Activated CD4-positive, alpha-beta T cell treated with anti-CD3 and anti-CD28 coated beads, Interleukin-2, amount 10 ng/mL, durations not matched to agents 24 days and 14 days (primary cell): ENCODE measurements at places on chromosomes 4 and X. TPM values are rescaled to one million over a fixed set of nuclear protein-coding genes. Genes with fewer than 3 reads are reported as not detected.

- DNase-seq = no peak
Observed at GRCh38 chr4:73589261-73589847, 30.9 kb downstream of the RASSF6 start.

DNA sequence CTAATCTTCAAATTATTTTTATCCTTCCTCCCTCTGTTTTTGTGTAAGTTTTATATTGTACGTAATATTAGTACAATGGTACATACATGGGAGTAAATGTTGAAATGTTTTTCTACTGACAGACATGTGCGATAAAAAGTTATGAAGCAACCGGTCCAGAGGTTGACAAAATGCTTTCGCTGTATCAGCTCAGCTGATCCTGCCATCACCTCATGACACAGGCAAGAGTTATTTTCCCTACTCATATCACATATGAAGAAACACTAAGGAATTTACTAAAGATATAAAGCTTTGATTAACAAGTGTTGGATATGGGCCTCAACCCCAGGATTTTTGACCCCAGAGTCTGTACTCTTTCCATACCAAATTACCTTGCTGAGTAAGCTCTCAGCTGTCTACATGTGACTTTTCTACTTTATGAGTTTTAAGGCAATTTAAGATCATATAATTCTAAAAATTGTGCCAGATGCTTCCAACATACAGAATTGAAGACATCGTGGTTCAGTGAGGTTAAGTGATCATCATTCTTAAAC, 50.0 kb downstream of the CLCN5 start:
- DNase-seq = no peak

DNA sequence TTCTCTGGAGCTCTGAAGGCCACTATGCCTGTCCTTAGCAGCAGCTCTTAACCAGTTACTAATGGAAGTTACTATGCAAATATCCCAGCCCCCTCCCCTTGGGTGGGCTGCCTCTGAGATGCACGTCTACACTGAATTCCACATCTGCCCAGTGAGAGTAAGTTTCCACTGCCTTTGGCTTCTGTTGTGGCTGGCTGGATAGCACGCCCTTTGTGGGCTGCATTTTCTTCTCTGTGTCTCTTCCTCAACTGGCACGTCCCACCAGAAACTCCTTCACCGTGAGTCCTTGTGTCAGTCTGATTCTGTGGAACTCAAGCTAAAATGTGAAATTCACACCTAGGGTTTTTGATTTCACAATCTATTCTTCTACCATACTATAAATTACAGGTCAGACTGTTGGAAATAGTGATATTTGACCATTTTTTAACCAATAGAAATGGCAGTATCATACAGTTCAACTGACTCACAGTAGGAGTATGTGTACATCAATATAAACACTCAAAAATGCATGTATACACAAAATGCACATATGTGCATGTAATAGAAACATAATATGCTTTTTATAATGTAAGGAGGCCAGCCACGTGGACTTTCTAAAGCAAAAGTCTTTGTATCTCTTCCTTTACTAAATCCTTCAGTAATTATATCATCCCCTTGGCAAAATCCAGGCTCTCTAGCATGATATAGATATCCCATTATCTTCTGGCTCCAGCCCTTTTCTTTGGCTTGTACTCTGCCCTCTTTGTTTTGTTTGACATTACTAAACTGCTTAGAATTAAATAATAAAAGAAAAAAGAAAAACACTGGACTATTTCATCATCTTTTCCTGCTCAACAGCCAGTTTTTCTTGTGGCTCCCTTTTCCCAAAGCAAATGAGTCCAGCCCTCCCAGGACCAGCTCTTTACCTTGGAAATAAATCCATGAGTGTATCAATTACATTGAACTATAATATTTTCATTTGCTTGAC, 33.2 kb upstream of the LDB2 start:
- DNase-seq = peak; percentile 15

The SPON2 gene
- 20.7 and 21.6 TPM in 2 replicates for total RNA-seq

The C4orf50 gene
- 0.16 and 0.21 TPM in 2 replicates for total RNA-seq

The PNMA3 gene
- total RNA-seq = 0.90 and 1.1 TPM in 2 replicates
